ENCODE measurements at places on chromosomes 2 and 18. TPM values are rescaled to one million over a fixed set of nuclear protein-coding genes. Genes with fewer than 3 reads are reported as not detected.

- no peak overlapping the region for H3K4me3 ChIP-seq
- no peaks in the 10 kb centered on the region for H3K27me3 ChIP-seq
- H3K36me3 ChIP-seq = no peaks in the 10 kb centered on the region
- no peak overlapping the region for H3K27ac ChIP-seq
- H3K4me1 ChIP-seq = no peaks in the 10 kb centered on the region
Observed at GRCh38 chr2:68916226-68916625, 36.5 kb downstream of the GKN2 start.

TM4SF20 gene
- not detected for total RNA-seq

IL1F10 gene
- not detected for total RNA-seq

G6PC2 gene
- not detected for total RNA-seq

- H3K27ac ChIP-seq = no peak overlapping the region
- no peak for DNase-seq
- H3K4me1 ChIP-seq = no peaks in the 10 kb centered on the region
Observed at GRCh38 chr2:83106853-83107252, 1352.2 kb downstream of the SUCLG1 start.

DNA sequence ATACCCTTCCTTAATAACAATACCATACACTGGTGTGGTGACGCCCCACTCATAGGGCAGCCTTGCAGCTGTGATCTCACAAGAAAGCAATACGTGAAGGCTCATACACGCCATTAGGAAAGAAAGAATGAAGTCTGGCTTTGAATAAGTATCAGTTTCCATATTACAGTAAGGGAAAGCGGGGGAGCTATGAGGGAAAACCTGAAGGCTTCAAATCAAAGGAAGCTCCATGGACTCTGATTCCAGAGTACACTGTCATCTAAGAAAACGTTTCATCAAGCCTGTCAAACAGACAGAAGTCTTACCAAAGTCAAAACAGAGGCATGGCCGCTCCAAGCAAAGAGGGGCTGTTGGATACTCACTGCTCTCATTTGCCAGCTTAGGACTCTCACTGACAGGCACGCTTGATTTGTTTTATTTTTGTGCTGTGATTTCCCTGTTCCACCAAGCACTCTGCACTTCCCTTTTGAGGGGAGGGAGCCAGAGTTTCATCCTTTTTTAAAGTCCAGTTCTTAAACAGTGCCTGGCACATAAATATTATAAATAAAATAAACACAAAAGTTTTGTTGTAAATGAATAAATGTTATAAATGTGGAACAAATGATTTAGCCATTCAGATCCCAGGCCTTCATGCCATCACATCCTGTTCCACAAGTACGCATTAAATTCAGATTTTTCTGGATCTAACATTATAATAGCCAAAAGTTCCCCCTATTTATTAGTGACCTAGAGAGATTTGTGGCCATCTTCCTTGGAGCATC, 221.2 kb downstream of the PIEZO2 start:
- no peaks in the 10 kb centered on the region for H3K4me1 ChIP-seq
- H3K4me3 ChIP-seq = no peak overlapping the region
- no peak for DNase-seq
- H3K27ac ChIP-seq = peak overlapping the region; percentile 19
- H3K27me3 ChIP-seq = no peaks in the 10 kb centered on the region
- H3K36me3 ChIP-seq = no peaks in the 10 kb centered on the region

- H3K27ac ChIP-seq = peak overlapping the region; percentile 95
- H3K27me3 ChIP-seq = no peaks in the 10 kb centered on the region
- H3K4me3 ChIP-seq = peak overlapping the region; percentile 66
- DNase-seq = peak; percentile 98
Observed at GRCh38 chr2:73983322-73984202, 1.1 kb upstream of the TET3 start.

HAAO gene
- 14.0 TPM for total RNA-seq

ZAP70 gene
- 3.9 TPM for total RNA-seq

SLC66A2 gene
- total RNA-seq = 37.6 TPM

DNA sequence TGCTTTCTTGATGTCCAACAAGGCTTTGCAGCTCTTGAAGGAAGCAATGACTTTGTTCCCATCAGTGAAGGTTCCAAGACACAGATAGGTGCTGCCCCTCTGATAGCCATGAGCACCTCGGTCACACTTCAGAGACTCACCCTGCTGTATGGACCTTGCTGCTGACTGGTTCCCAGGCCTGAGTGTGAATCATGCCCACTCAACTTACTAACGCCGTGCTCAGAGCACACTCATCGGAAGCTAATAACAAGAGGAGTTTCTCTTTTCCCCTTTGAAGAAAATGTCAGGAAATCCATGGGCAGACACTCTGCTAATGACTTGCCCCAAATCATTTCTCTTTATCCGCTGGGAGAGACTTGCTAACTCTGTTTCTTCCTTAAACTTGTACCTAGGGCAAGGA, 83.8 kb upstream of the ARL4C start:
- H3K27ac ChIP-seq = no peak overlapping the region
- no peak overlapping the region for H3K4me3 ChIP-seq
- no peaks in the 10 kb centered on the region for H3K4me1 ChIP-seq
- no peaks in the 10 kb centered on the region for H3K27me3 ChIP-seq

GRCh38 chr18:23822590-23823385, 133.5 kb downstream of the LAMA3 start:
- no peaks in the 10 kb centered on the region for H3K27me3 ChIP-seq
- no peak overlapping the region for H3K4me3 ChIP-seq
- H3K4me1 ChIP-seq = no peaks in the 10 kb centered on the region
- no peak for DNase-seq
- no peaks in the 10 kb centered on the region for H3K36me3 ChIP-seq
- H3K27ac ChIP-seq = no peak overlapping the region

GRCh38 chr2:236565212-236565611, 4.4 kb upstream of the ACKR3 start:
- peaks cover 2% of the 10 kb centered on the region for H3K27me3 ChIP-seq
- H3K36me3 ChIP-seq = no peaks in the 10 kb centered on the region
- DNase-seq = no peak
- no peak overlapping the region for H3K4me3 ChIP-seq
- no peak overlapping the region for H3K27ac ChIP-seq

DNA sequence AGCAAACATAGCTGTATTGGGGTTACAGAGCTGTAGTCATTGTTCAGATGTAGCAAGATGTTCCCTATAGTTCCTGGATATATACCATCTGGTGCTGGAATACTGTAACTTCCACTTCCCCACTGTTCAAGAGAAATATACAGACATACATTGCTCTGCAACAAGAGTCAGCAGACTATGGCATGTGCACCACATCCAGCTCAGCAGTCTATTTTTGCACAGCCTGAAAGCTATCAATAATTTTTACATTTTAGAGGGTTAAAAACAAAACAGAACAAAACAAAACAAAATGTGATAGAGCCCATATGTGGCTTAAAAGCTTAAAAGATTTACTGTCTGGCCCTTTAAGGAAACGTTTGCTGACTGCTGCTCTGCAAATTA, 31.8 kb upstream of the VIT start:
- H3K27me3 ChIP-seq = no peaks in the 10 kb centered on the region
- H3K36me3 ChIP-seq = no peaks in the 10 kb centered on the region
- no peak overlapping the region for H3K4me3 ChIP-seq
- no peaks in the 10 kb centered on the region for H3K4me1 ChIP-seq
- H3K27ac ChIP-seq = no peak overlapping the region
- DNase-seq = no peak

- no peaks in the 10 kb centered on the region for H3K36me3 ChIP-seq
- H3K4me3 ChIP-seq = no peak overlapping the region
- DNase-seq = no peak
- no peak overlapping the region for H3K27ac ChIP-seq
- no peaks in the 10 kb centered on the region for H3K4me1 ChIP-seq
Observed at GRCh38 chr2:171852366-171852888, 41.6 kb downstream of the SLC25A12 start.

- no peaks in the 10 kb centered on the region for H3K36me3 ChIP-seq
- no peak for DNase-seq
- no peaks in the 10 kb centered on the region for H3K4me1 ChIP-seq
- no peaks in the 10 kb centered on the region for H3K27me3 ChIP-seq
- H3K27ac ChIP-seq = no peak overlapping the region
Observed at GRCh38 chr2:134282629-134283400, 28.9 kb downstream of the MGAT5 start.

DNA sequence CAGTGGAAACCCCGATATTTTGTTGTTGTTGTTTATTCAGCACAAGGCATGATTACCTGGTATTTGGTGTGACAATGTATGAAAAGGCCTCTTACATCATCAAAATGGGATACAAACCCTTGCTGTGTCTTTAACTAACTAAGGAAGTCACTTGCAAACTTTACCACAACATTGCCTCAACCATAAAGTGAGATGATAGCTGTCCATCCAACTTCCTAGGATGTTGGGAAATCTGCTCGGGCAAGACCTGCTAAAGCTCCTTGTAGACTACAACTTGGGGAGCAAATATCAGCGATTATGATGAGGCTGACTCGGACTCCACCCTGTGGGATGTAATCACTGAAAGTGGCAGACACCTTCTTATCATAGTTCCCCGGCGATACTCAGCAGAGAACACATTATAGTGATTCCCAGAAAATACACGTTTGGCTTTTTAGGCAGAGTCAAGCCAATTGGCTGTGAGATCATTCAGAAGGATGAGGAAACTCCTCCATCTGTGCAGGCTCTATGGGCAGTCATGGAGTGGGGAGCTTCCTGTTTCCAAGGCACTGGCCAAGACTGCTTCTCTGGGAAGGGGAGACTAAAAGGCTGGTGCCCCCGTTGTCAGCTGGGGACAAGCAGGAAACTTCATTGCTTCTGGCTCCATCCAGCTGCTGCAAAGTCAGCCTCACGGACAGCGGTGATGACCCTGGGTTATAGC, 289.0 kb downstream of the RNF144A start:
- H3K36me3 ChIP-seq = no peaks in the 10 kb centered on the region
- H3K4me3 ChIP-seq = no peak overlapping the region
- H3K27ac ChIP-seq = no peak overlapping the region
- no peak for DNase-seq

Measured in prostate gland (tissue), 2 donors.